Suppressor macrophage treated with lipopolysaccharide for 4 hours (primary cell): ENCODE measurements at places on chromosomes 12 and 14.

GRCh38 chr12:15754233-15754632, 35.0 kb downstream of the EPS8 start:
- DNase-seq = no peak

DNA sequence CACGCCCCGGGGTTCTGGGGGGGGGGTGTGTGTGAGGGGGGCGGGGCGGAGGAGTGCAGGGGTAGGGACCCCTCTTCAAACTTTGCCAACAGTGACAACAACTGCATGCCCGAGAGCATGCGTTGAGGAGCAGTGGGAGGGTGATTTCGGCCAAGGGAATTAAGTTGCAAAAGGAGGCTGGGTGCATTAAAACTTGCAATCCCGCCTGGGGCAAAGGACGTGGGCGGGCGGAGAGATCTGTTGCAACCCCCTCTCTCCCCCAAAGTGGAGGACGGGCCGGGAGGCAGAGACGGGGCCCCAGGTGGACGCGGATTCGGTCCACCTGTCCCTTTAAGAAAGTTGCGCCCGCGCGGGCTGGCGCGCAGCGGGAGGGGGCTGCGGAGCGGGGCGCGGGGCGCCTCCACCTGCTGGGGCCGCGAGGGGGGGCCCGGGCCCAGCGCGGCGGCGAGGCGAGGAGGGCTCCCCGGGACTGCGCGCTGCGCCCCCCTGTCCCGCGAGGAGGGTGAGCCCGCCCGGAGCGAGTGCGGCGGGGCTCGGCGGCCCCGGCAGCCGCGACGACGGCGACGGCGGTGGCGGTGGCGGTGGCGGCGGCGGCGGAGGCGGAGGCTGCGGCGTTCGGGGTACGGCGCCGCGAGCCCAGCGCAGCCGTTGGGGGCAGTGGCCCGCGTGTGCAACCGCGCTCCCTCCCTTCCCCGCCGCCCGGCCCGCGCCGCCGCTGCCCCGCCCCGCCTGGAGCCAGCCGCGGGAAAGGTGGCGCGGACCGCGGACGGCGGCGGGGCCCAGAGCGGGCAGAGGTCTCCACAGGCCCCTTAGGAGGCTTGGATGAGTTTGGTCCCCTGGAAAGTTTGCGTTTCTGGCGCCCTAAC, 530 bp upstream of the FOXN4 start:
- DNase-seq = no peak

DNA sequence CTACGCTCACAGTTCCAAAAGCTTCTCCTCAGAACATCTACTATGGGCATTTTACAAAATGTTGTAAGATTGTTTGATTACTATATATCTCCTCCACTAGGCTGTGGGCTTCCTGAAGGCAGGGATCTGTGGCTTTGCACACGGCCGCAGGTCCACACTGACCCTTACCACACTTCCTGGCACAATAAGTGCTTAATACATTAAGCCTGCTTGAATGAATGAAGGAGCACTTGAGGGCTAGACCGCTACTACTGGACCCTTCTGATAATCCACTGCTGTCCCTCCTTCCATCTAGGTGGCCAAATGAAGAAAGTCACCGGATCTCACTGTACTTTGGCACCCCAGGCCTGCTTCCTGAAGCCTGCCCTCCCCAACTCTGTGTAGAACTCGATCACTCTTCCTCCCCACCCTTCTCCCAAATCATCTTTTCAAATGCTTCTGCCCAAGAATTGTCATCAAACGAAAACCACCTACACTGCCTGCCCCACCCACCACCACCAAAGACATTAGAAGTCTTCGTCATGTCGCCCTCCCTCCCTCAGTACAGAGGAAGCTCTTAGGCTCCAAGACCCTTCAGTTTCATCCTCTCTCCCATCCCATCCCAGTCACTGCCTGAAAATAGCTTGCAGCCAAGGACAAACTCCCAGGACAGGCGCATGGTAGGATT, 596 bp upstream of the ZBTB39 start:
- no peak for DNase-seq

- DNase-seq = peak; percentile 38
Measured at GRCh38 chr14:100692859-100693558, 33.7 kb upstream of the DLK1 start.
